Stimulated activated naive CD4-positive, alpha-beta T cell treated with Interleukin-2 at 50 U/mL for 16 hours (primary cell): ENCODE measurements at places on chromosomes 1 and 21.
A peak's percentile ranks its signal among the peaks of the same experiment; 100 is the strongest.

DNA sequence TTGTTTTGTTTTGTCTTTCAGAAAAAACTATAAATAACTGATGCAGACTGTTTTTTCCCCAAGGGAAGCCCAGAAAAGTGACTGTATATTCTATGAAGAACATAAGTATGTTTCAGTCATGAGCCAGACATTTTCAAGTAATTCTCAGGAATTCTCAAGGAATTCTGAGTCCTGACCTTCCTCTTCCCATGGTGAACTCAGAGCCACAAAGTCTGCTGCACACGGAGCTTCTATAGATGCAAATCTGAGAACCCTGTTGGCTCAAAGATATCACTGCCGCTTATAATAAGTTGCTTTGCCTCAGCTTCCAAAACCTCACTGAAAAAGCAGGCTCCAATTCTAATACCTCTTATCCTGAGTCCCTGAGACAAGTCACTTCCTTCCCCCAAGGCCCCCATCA lies 418.5 kb upstream of the RUNX1 start:
- DNase-seq: no peak

DNA sequence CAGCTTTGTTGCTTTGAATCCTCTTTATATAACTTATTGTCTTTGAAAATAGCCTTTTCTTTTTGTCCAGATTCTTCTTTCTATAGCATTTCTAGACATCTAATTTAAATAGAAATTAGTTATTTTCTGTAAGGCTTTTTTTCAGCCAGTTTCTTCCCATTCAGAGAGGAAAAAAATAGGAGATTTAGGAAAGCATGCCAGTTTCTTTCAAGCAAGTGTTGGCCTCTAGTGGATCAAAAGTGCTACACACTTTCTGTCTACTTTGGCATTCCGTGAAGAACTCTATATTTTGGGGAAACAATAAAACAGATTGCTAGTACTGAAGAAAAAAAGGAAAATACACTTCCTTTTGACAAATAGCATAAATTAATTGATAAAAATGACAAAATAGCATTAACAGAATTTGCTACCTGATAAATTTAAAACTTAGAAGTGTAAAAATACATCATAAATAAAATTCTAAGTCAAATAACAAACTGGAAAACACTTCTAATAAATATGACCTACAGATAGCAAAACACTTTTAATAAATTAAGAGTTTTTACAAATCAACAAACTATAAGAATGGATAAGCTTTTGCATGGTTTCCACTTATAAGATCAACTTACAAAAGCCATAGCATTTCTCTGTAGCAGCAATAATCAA lies 13.1 kb upstream of the EXO1 start:
- no peak for DNase-seq

GRCh38 chr1:39635205-39635870 lies 4.1 kb downstream of the HEYL start:
- DNase-seq: no peak

GRCh38 chr1:89556726-89557444 lies 32.3 kb downstream of the LRRC8B start:
- no peak for DNase-seq

DNA sequence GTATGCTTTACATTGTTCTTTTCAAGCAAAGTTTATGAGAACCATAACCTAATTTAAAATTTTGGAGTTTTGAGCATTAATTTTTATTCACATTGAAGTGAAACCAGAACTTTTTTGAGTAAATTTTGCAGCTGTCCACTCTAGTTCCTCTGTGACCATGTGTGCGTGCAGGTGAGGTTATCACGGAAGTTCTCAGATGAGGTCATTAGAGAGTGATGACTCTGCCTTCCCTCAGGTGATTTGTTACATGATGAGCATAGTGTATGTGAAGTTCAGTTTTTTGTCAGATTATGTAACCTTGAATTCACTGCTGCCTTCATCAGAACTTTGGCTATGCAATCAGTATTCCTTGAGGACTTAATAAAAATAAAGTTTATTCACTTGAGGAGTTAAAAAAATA lies 828.2 kb downstream of the ADGRL2 start:
- no peak for DNase-seq

GRCh38 chr1:244012202-244012601 lies 38.9 kb upstream of the ZBTB18 start:
- DNase-seq: no peak

- DNase-seq: no peak
These were observed 1.7 kb downstream of the RHOU start for GRCh38 chr1:228736844-228737445.

DNA sequence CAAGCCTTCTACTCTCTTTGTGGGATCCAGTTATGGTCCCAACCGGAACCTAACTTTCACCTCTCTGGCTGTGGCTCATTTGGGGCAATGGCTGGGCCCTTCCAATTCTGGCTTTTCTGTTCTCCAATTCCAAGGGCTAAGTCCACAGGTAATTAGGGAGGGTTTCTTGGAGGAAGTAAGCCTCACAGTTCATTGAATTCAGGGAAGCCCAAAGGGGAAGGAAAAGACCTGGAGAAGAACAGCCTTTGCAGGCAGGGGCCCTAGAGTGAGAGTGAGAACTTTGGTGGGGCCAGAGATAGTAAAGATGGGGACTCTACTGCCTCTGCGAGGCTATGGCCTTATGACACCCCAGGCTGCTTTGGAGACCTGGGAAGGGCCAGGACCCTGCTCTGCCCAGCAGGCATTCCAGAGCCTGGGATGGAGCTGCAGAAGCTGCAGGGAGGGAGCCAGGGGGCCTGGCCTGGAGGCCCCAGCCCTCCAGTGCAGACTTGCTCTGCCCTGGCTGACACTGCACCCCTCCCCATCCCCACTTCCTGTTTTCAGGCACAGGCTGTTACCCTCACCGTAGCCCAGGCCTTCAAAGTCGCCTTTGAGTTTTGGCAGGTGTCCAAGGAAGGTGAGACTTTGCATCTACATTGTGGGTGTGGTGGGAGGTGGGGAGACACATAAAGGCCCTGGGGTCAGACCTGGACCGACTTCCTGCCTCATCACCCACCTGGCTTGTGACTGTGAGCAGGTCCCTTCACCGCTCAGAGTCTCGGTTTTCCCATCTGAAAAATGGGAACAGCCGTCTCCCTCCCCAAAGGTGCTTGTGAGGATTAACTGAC lies 18.9 kb downstream of the LDLRAP1 start:
- peak; percentile 44 for DNase-seq

GRCh38 chr1:31027693-31028526 lies 37.6 kb downstream of the PUM1 start:
- DNase-seq: no peak

DNA sequence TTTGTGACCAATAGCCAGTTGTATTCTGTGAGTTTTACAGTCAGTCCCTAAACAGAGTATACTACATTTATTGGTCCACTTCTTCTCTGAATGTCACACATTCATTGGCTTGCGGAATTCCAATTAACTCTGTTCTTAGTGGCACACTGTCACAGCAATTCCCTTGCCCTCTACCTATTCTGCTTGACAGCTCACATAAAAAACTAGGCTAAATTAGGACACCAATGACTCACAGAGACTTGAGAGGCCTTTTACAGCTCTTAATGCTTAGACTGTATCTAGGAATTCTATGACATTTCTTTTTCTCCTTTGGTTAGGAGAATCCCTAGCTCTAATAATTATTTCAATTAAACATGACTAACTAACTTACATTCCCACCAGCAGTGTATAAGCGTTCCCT lies 104.1 kb downstream of the NEGR1 start:
- no peak for DNase-seq

DNA sequence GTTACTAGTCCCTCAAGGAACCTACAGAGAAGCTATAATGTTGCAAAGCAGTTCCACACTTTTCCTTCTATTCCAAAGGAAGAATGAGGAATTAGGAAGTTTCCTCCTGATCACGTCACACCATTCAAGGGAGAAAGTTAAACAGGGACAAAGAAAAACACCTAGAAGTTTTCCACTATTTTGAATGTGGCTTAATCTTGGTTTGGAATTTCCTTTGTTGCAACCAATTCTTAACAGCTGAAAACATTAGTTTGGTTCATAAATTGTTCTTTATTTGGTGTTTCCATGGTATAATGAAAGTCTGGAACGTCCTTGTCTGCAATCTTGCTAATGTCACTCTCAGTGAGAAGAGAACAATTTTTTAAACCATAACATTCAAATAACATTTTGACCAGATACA lies 8.4 kb downstream of the MNDA start:
- DNase-seq: no peak

DNA sequence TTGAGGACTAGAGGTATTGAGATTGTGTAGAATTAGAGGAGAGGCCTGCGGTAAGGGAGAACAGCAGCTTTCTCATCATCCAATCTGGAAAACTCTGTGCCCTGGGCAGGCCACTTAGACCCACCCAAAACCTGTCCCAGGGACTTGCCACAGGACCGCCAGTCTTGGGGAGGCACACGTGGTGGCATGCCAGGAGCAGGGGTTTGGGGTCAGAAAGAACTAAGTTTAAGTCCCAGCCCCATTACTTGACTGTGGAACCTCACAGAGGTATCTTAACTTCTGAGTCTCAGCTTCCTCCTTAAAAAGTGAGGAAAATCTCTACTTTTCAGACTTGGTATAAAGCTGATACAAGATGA lies 356.6 kb downstream of the HHAT start:
- no peak for DNase-seq

DNA sequence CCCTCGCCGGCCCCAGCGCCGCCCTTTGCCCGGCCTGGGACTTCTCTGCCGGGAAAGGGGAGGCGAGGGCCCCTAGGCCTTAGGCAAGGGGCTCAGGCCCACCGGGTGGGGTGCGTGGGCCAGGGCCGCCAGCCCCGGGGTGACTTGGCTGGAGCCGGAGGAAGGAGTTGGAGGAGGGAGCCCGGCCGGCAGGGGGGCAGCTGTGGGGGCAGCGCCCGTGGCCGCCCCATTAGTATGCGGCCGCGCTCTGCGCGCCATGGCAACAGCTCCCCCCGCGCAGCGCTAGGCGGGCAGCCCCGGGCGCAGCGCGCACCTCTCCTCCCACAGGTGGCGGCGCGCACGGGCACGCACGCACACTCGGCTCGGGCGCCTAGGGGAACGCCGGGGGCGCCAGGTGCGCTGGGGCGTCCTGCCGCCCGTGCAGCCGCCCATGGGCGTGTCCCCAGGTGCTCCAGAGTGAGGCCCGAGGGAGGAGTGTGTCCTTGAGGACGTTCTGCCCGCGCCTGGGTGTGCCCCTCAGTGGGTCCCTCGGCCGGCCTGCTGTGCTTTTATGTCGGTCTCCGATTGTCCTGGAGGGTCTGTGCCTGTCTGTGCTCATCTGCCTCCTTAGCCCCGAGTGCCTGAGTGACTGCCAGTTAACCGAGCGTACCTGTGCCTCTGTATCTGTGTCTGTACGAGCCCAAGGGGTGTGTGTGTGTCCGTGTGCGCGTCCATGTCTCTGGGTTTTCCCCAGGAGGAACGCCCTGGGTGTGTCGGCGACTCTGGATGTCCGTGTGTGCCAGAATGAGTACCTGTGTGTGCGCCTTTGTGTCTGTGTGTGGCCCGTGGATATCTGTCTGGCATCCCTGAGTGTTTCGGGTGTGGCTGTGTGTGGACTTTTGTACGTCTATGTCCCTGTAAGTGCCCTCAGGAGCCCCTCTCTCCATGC lies 38.2 kb upstream of the WASF2 start:
- DNase-seq: peak; percentile 35
